AG09309 (cell line): ENCODE measurements at places on chromosomes 16 and 17.

- no peak for DNase-seq
Observed at GRCh38 chr16:22813948-22814710, at the start of gene HS3ST2. TSS of gene HS3ST2 (plus strand) at chr16:22814162. CDS start at chr16:22814611, 449 bp downstream.

GRCh38 chr16:72442385-72443158 is 270.6 kb upstream of the PMFBP1 start:
- DNase-seq, result no peak

GRCh38 chr16:61611847-61612491 is 424.3 kb downstream of the CDH8 start:
- no peak for DNase-seq

GRCh38 chr17:44221862-44222111 is 2.3 kb upstream of the UBTF start:
- DNase-seq, result no peak

DNA sequence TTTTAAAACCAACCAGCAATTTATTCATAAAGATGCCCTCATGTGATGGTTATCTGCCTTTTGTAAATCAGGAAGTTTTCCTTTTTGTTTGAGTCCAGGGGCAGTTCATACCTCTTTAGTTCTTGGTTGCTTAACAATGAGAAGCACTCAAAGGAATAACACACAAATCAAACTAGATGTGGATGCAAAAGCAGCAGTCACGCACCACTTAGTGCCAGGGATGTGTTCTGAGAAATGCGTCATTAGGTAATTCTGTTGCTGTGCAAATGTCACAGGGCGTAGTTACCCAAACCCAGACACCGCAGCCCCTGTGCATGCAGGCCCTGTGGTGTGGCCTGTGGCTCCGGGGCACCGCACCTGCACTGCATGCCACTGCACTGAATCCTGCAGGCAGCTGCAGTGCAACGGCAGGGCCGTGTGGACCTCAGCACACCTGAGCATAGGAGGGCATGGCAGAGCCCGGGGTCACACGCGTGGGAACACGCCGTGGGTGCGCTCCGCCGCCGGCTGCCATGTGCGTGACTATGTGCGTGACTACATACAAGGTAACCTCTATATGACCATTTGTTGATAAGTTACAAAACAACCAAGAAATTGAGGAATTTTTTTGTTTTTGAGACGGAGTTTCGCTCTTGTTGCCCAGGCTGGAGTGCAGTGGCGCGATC is 39.6 kb downstream of the PKD1 start:
- no peak for DNase-seq

GRCh38 chr17:17176341-17176740 is 29.8 kb downstream of the PLD6 start:
- DNase-seq, result no peak
